ENCODE measurements at places on chromosomes 13 and 19.
A peak's percentile ranks its signal among the peaks of the same experiment; 100 is the strongest.

DNA sequence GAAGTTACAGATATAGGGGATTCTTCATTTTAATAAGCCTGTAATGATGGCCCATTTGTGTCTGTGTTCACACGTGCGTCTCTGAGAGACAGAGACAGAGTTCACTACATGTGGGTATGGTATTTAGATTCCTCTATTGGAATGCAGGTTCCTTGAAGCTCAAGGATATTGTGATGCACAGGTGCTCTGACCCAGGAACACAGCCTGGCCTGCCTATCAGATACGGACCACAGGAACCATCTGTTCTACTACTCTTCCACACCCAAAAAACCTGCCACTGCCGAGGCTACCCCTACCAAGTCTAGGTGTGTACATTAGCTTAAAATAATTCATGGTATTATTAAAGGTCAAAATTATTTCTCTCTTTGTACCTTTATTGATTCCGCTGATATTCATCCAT, 289.2 kb downstream of the ATP8A2 start:
- no peak for DNase-seq

- no peak for DNase-seq
Measured at GRCh38 chr19:32458500-32459123, 53.0 kb downstream of the DPY19L3 start.

GRCh38 chr19:1183543-1184172, 9.6 kb upstream of the SBNO2 start:
- no peak for DNase-seq

GRCh38 chr19:13014101-13014920, 19.0 kb downstream of the NFIX start:
- no peak for DNase-seq

DNA sequence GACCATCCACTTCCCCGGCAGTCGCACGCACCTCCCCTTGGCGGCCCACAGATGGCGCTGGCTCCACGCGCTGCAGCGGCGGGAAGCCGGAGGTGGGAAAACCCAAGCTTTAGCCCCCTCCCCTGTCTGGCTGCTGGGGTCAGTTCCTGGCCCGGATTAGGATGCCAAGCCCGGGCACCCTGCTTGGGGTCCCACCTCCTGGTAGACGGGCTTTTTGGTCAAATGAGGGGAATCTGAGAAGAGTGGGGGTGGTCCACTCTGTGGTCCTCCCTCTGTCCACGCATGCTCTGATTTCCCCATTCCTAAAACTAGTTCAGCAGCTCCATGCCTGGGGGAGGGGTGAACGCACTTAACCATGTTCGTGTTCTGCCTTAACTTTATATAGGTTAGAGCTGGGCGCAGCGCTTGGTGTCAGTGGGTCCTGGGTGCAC, 8.1 kb upstream of the ADGRE2 start:
- DNase-seq, result peak; percentile 53

GRCh38 chr19:906480-906879, 6.5 kb downstream of the R3HDM4 start:
- DNase-seq, result no peak

DNA sequence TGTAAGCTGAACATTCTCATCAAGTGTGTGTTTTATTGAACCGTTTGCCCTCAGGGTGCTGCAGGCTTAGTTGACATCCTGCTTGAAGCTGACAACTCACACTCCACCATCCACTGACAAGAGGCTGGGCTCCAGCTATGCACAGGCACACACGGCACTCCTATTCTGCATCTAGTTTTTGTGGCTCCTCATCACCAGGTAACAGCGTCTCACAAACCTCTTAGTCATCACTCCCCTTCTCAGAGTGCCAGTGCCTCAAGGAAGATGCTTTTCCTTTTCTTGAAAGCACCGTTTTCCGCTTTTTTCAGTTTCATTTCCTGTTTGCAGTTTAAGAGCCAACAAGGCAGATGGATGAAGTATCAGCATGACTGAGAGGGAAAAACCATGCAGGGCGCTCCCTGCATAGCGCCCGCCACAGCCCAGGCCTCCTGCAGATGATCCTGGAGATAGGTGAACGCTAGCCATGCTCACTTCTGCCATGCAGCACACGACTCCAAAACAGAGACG, 491.2 kb downstream of the COG6 start:
- DNase-seq, result peak; percentile 41

- no peak for DNase-seq
Measured at GRCh38 chr19:1823539-1824251, 11.6 kb upstream of the ATP8B3 start.

GRCh38 chr19:46374536-46375475, 27.9 kb downstream of the PPP5C start:
- no peak for DNase-seq

DNA sequence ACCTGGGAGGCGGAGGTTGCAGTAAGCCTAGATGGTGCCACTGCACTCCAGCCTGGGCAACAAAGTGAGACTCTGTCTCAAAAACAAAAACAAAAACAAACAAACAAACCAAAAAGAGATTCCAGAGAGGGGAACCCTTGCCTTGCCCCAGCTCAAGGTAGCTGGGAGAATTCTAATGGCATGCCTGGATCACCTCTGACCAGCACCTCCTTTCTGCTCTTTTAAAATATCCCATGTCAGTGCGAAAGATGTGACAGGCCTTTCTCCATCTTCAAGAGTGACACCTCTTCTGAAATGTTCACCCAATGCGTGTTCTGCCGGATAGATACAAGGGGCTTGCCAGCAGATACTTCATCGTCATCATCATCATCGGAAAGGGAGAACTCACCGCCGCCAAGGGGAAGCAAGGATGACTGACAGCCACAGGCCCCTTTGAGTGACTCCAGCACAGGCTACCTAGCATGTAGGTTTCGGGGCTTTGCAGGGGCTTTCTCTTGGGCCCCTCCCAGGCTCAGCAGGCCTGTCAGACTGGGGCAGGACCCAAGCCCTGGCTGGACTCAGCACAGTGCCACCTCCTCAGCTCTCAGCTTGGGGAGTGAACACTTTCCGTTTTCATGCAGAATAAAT, 18.9 kb upstream of the LRP3 start:
- no peak for DNase-seq

- no peak for DNase-seq
Measured at GRCh38 chr19:8880868-8881488, 48.8 kb downstream of the MBD3L1 start.

- no peak for DNase-seq
Measured at GRCh38 chr19:55081770-55082019, 6.0 kb downstream of the EPS8L1 start.

DNA sequence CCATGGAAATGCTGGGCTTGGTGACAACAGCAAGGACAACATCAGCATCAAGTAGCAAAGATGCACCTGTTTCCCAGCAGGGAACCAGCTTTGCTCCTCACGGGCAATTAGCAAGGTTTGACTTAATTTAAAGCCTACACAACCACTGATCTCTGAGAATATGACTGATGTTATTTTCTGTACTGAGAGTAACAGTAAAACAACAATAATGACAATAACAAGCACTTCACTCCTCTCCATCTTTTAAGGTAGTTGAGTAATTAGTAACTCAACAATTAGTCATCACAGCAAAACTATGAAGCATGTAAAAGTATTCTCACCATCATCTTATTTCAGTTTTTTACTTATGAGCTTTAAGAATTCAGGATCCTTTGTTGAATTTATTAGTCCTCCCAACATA, 37.3 kb downstream of the ENOX1 start:
- DNase-seq, result no peak

- no peak for DNase-seq
Measured at GRCh38 chr13:25069911-25070310, 26.0 kb upstream of the PABPC3 start.

- DNase-seq, result no peak
Measured at GRCh38 chr13:43720780-43721397, 65.9 kb downstream of the ENOX1 start.

DNA sequence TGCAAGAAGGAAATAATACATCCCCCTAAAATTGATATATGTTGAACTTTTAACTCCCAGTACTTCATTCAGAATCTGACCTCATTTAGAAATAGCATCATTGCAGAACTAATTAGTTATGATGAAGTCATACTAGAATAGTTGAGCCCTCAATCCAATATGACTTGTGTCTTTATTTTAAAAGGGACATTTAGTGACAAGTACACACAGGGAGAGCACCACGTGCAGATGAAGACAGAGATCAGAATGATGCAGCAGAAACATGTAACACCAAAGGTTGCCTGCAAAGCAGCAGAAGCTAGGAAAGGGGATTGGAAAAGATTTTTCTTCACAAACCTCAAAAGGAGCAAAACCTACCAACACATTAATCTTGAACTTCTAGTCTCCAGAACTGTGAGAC, 2602.5 kb downstream of the PCDH9 start:
- no peak for DNase-seq

GRCh38 chr13:110812121-110812868, 98.8 kb downstream of the ING1 start:
- no peak for DNase-seq

Data from activated T-cell treated with anti-CD3 and anti-CD28 coated beads, Interleukin-2, amount 50 U/mL, for 48 hours (primary cell).